Occipital lobe (tissue), 3 donors: ENCODE measurements at places on chromosomes 2 and 18. TPM values are rescaled to one million over a fixed set of nuclear protein-coding genes. Genes with fewer than 3 reads are reported as not detected.

GRCh38 chr2:164697688-164698461 lies 76.6 kb upstream of the GRB14 start:
- no peak for DNase-seq

DNA sequence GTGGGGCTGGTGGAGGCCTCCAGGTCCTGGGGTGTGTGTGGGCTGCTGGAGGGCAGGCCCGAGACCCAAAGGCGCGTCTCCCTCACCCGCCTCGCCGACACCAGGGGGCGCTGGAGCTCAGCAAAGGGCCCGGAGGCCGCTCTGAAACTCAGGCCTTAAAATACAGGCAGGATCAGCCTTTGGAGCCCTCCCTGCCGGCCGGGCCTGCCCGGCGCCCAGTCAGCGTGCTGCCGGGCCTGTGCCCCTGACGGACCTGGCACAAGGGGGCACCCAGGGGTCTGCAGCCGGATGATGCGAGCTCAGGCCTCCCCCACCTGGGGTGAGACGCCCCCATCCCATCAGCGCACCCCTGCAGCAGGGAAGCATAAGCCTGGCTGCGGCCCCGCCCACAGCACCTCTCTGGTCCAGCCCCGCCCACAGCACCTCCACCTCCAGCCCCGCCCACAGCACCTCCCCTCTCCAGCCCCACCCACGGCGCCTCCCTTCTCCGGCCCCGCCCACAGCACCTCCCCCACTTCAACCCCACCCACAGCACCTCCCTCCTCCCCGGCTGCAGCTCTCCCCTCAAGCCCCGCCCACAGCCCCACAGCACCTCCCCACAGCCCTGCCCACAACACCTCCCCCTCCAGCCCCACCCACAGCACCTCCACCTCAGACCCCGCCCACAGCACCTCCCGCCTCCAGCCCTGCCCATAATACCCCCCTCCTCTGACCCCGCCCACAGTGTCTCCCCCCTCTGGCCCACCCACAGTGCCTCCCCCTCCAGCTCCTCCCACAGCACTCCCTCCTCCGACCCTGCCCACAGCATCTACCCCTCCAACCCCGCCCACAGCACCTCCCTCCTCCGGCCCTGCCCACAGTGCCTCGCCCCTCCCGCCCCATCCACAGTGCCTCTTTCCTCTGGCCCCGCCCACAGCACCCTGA lies 92.8 kb upstream of the OTOS start:
- peak; percentile 56 for DNase-seq

- no peak for DNase-seq
These were observed 32.3 kb downstream of the PLB1 start for GRCh38 chr2:28528206-28528605.

DNA sequence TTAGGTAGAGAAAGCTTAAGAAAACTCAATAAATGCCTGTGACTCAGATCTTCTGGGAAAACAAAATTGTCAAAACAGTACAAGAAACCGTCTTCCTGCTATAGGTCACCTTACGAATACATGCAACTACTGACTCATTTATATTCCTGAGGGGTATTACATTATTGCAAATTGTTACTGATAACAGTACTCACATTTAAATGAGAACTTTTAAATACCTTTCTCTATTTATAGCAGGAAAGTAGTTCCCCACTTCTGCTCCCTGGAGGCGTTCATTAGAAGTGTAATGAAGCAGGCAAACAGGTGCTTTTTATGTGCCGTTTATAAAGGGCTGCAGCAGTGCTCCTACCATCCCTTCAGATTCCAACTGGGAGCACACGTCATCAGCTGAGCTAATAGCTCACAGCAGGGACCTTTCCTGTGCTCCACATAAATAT lies 65.1 kb upstream of the RPRM start:
- no peak for DNase-seq

- DNase-seq = no peak
These were observed 69.3 kb upstream of the SLC16A14 start for GRCh38 chr2:230137902-230138539.

DNA sequence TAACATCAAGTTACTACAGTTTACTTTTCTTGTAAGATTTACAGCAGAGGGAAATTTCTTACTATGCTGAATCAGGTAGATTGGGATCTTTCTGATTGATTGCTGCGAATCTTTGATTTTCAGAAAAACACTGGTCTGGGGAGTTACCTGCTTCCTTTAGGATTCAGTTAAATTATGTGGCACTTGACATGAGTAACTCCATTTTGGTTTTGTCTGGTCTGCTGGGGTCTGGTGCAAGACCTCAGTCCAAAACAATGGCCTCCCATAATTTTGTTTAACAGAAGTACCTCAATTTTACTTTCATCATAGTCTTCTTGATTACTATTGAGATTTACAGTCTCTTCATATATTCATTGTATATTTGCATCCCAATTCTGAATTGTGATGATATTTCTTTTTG lies 775.5 kb downstream of the TRIB2 start:
- DNase-seq = no peak

DNA sequence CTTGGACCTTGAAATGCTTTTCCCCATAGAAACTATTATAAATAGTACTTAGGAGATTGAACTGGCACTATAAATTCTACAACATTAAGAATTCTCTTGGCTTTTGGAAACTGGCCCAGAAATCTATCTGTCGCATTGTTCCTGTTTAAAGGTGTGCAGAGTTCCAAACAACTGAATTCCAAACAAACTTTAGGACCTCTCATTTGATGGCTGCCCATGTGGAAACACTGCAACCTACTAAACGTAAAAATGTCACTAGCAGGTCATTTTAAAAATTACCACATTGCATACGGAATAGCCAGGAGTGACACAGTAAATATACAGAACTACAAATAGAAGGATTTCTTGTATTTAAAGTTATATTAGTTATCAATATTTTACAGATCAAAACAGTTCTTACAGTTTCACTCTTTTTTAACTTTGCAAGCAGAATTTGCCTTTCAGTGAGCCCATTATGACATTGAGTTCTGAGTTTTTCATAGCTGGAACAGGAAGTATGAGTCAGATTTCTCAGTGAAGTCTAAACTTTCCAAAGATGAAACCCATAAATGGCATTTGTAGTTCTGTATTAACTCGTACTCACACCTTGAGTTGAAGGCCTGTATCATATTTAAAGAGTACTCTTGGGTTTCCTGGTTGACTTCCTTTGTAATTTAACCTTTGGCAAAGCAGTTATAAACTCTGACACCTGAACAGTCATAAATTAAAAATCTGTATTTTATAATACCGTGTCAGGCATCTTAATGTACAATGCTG lies 142.3 kb upstream of the BOD1L2 start:
- no peak for DNase-seq

DNA sequence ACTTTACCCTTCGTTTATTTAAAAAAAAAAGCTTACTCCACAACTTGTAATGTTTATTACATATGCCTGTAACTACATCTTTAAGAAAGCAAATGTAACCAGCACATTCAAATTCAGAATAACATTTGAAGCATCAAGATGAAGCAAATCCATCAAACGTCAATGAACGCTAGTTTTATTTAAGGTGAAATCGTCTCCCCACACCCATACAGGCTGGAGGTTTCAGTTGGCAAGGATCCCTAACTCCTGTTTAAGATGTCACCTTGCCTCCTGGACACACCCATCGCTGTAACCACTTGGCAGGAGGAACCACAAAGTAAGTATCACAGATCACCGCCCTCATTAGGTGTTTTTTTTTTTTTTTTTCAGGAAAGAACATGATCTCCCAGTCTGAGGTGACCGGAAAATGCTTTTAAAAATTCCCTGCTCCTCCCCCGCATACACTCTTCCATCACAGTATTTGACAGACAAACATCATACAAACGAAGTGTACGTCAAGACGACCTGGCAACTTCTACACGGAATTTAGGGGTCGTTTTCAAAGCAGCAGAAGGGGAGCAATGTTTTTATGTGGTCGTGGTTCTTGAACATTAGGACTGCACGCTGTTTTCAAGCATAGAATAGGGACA lies 19.7 kb upstream of the STPG4 start:
- no peak for DNase-seq

GRCh38 chr2:229202646-229203045 lies 68.4 kb downstream of the PID1 start:
- DNase-seq = no peak

DNA sequence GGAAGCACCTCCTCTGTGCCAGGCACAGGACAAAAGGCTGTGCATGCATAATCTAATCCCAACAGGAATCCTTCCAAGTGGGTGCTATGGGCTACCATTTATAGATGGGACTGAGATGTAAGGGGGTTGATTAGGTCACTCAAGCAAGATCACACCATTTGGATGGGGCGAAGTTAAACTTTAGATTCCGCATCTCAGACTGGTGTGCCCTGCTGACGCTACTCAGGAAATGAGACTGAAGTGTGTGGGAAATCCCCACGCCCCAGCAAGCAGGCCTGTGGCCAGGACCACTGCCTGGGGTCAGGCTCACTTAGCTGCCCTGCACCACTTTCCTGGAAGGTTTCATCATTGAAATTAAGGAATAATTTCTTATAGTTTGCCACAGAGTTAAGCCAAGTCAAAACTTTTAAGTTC lies 70.5 kb upstream of the PPP1CB start:
- DNase-seq = no peak

DNA sequence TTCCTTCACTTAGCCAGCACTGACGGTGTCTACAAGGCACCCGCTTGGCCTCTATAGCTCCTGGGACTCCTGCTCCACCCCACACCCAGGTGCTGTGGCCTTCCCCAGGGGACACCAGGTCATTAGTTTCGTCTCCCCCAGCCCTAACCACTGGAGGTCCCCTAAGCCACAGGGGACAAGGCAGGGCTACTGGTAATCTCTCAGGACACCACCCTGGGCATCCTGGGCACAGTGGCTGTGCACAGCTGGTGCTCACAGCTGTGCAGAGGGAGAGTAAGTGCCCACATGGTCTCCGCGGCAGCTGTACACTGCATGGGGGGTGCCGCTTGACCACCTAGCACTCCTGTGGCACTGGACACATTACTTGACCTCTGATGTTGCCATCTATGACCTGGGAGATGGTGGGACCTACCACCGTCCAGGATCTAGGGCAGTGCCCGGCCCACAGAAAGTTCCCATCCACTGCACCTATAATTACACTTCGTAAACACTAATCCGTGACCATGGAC lies 134.0 kb downstream of the HDAC4 start:
- DNase-seq = no peak

GRCh38 chr2:68188831-68189230 lies 31.1 kb downstream of the PNO1 start:
- DNase-seq = no peak

DNA sequence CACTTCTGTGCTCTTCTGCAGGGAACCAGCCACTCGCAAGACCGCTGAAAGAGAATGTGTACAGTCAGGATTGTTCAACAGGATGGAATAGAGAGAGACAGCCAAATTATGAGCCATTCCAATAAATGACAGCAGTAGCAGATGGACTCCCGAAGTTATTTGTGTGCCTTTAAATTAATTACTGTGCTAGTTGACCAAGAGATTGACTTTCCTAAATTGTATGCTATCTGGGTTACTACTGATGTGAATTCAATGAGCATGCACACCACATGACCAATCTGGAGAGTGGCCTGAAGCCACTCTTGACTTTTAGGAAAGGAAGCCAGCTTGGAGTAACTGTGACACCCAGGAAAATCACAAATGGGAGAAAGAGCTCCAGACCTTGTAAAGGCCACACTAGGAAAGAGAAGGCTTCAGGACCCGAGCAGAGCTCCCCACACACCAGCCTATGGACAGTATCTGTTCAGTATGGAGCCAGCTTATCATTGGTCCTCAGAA lies 52.8 kb downstream of the CHMP3 start:
- no peak for DNase-seq

GRCh38 chr2:10297191-10297830 lies 5.4 kb upstream of the HPCAL1 start:
- no peak for DNase-seq

- DNase-seq = no peak
These were observed 91.9 kb upstream of the KCNE4 start for GRCh38 chr2:222960126-222960525.

DNA sequence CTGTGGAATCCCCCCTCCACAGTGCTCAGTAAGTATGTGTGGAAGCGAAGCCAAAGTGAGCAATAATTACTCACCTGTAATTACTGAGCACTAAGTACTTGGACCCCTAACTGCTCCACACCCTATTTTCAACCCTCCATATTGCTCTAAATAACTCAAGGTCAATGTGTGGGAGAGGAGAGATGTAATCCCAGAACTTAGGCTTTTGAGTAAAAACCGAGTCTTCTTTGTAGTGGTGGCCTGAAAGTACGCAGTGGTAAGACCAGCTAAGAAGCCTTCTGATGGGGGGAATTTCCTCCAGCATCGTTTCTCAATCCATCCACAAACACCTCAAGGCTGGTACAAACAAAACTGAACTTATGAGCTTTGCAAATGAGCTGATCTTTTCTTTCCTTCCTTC lies 551.6 kb downstream of the ZEB2 start:
- no peak for DNase-seq

GRCh38 chr2:11080253-11081115 lies 74.8 kb upstream of the SLC66A3 start:
- DNase-seq = no peak

- no peak for DNase-seq
These were observed 34.2 kb downstream of the KLF7 start for GRCh38 chr2:207131594-207131993.

GRCh38 chr2:42949125-42949524 lies 156.7 kb upstream of the HAAO start:
- DNase-seq = no peak

- no peak for DNase-seq
These were observed 101.0 kb upstream of the SIX3 start for GRCh38 chr2:44840503-44840850.

DNA sequence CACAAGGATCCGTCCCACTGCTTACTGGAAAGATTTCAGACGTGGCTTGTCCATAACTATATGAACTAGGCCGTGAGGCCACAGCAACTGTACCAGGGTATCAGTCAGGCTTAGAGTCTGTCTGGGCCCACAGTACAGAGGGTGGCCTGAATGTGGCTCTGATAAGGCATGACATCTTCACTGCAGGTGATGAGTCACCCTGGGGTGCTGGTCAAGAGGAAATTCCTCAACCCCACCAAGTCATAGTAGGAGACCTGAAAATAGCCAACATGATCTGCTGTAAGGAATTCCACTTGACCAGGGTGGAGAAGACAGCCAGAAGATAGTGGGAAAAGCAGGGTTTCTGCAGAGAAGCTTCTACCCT lies 107.7 kb downstream of the INHBB start:
- no peak for DNase-seq

Gene CTAGE1
- not detected for total RNA-seq

Gene GULP1
- total RNA-seq = 117 TPM

Gene AKAIN1
- 3.6 TPM for total RNA-seq

Gene ACMSD
- total RNA-seq = not detected

Gene TUBB8B
- total RNA-seq = not detected

Gene LYPD6
- total RNA-seq = 14.3 TPM

Gene CGREF1
- 17.3 TPM for total RNA-seq

Gene SERPINB7
- not detected for total RNA-seq

Gene CDK5R2
- 6.2 TPM for total RNA-seq
